ENCODE measurements at places on chromosomes 3 and 15.

- no peak for DNase-seq
Observed at GRCh38 chr3:31364188-31364587, 168.5 kb upstream of the STT3B start.

DNA sequence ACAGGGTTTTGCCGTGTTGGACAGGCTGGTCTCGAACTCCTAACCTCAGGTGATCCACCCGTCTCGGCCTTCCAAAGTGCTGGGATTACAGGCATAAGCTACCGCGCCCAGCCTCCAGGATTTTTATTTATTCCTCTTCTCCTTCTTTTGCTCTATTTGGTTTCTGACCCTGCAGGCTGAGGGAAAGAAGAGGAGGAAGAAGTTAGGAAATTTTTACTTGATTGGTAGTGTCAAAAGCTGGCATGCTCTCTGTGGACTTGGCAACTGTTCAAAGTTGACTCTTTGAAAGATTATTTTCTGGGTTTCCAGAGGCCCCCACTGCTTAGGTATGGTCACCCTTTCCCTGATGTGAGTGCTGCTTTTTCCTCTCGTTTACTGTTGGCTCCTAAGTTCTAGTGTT is 372.2 kb downstream of the DIPK2A start:
- DNase-seq = no peak

GRCh38 chr3:190676481-190676880 is 162.6 kb downstream of the IL1RAP start:
- DNase-seq = no peak

GRCh38 chr3:28940530-28940929 is 340.3 kb upstream of the RBMS3 start:
- DNase-seq = no peak

DNA sequence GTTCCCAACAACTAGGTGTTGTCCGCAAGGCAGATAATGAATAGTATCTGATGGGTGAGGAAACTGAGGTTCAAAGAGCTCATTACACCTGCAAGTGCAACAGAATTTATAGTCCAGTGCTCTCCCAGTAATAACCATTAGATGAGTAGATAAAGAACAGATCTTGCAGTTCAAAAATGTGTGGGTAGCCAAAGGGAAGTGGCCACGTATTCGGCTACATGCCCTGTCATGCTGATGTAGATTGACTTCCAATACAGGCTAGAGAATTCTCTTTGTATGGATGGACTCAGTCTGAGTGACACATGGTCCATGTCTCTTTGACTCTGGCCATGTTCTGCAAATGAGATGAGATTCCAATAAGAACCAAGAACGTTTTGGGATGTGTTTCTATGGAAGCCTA is 187.9 kb upstream of the LPP start:
- no peak for DNase-seq

DNA sequence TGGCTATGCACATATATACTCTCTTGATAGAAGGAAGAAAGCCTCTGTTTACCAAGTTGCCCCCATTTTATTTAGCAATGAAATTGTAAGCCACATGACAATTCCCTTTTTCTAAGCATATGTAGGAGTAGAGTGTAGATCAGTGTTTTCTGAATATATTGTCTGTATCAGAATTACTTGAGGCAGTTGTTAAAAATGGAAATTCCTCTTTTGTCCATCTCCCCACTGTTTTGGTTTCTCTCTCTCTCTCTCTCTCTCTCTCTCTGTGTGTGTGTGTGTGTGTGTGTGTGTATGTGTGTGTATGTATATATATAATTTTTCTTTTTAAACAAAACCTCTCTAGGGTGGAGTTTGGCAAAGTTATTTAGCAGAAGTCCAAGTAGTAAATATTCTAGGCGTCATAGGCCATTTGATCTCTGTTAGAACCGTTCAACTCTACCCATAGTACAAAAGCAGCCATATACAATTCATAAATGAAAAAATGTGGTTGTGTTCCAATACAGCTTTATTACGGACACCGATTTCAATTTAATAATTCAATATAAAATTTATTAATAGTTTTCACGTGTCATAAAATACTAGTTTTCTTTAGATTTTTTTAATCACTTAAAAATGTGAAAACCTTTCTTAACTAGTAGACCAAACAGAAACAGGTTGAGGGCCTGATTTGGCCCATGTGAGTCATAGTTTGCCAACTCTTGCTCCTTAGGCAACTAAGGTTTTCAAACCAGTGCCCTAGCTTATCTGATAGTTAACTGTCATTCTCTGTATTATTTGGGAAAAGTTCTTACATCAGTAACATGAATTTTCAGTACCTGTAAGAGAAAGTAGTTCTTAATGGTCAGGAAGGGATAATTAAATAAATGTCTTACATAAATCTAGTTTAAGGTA is 39.8 kb downstream of the UBE2E1 start:
- no peak for DNase-seq

GRCh38 chr15:32029862-32030781 is at the start of gene CHRNA7:
CHRNA7 (plus strand) TSS chr15:32030515; CDS start chr15:32030595, 80 bp downstream.
- DNase-seq = peak; percentile 86

- DNase-seq = no peak
Observed at GRCh38 chr3:44098656-44099415, 142.8 kb upstream of the TOPAZ1 start.

GRCh38 chr3:128412180-128413002 is 54.3 kb downstream of the DNAJB8 start:
- DNase-seq = no peak

- no peak for DNase-seq
Observed at GRCh38 chr3:45657853-45658252, 31.3 kb upstream of the SACM1L start.

DNA sequence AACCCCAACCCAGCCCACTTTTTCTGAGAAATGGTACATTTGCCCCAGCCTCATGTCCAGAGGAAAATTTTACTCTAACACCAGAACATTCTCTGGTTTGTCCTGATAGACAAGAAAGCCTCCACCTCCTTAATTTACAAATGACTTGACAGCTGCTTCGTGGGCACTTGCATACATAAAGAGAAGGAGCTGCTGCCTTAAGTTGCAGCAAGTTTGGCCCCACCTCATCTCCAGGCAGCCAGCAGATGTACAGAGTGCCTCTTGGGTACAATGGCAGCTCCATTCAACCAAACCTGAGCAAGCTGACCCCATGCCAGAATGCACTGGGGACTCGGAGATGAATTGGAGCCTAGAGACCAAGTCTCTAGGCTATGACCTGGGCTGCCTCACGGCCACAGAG is 6.2 kb upstream of the H1-8 start:
- no peak for DNase-seq

DNA sequence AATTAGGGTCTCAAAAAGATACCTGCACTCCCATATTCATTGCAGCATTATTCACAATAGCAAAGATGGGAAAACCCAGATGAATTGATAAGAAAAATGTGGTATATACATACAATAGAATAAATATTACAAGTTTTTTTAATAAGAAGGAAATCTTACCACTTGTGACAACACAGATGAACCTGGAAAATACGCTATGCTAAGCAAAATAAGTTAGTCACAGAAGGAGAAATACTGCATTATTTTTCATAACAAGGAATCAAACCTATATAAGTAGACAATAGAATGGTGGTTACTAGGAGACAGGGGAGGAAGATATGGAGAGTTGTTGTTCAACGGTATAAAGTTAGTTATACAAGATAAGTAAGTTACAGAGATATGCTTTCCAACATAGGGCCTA is 130.0 kb downstream of the GSK3B start:
- DNase-seq = no peak

DNA sequence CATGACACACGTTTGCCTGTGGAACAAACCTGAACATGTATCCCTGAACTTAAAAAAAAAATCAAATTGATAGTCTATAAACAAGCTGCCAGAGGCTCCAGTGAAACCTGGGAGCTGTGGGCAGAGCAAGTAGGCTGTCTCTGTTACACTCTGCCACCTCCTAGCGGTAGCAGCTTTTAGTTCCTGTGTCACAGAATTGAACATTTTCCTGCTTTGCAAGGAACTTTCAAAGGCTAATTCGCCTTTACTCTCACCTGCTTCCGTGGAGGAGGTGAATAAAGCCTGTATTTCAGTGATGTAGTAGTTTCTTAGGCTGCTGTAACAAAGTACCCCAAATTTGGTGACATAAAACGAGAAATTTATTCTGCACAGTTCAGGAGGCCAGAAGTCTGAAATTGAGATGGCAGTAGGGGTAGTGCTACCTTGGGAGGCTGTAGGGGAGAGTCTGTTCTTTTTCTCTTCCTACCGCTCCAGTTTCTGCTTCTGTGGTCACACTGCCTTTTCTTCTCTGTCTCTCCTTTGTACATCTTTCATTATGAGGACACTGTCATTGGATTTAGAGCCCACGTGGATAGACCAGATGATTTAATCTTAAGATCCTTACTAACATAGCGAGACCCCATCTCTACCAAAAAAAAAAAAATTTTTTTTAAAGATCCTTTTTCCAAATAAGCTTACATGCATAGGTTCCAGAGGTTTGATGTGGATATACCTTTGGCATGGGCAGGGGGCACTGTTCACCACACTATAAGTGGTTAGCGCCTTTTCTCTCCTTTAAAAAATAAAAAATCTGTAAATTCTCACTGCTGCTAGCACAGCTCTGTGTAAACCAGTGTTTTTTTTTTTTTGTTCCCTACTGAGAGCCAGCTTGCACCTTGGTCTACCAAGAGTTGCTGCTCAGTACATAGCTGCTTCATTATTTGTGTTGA is 25.3 kb downstream of the FBXO22 start:
- DNase-seq = no peak

- no peak for DNase-seq
Observed at GRCh38 chr15:88894819-88895767, at the start of gene HAPLN3. HAPLN3 (minus strand) TSS chr15:88895544; CDS start chr15:88887298, 8,246 bp downstream.

DNA sequence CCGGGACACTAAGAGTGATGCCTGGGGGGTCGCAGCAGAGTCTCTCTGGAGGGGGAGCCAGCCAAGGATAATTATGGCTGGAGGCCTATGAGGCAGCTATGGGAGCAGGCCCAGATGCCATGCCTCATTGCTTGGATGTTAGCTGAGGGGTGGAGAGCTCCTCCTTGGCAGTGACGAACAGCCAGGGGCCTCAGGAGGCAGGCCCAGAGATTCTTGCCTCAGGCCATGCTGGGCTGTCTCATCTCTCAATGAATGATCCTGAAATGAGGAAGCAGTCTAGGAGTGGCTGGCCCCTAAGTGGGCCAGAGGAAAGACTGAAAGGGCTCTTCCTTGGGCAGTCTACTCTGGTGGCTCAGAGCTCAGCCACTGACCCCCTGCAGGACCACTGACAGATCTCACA is 21.3 kb downstream of the KIF9 start:
- DNase-seq = no peak

GRCh38 chr3:109018828-109019227 is 65.1 kb upstream of the GUCA1C start:
- no peak for DNase-seq

DNA sequence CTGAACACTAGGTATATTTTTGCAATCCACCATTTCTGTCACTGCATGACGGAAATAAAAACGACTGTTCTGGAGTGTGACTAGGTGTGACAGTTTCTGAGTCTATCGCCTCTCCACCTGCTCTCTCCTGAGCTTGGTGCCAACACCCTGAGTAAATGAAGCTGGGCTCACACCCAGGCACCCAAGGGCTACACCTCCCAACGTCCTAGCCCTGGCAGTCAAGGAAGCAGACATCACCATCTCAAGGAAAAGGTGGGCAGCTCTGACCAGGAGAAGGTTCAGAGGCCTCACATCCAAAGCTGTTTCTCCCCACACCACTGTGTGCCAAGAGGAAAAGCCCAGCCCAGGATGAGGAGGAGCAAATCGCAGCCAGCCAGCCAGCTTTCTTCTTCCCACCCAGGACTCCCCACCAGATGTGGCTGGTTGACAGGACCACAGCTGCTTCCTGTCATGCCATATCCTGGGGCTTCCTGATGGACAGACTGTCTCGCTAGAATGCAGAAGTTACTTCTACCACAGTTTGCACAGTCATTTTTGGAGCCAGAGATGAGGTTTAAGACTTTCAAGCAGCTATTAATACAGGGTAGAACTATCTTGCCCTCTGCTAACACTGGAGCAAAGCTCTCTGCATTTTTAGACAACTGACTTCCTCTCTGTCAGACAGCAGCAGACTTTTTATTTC is 3.3 kb downstream of the SCAMP2 start:
- DNase-seq = no peak

- no peak for DNase-seq
Observed at GRCh38 chr15:51870774-51871173, 41.3 kb downstream of the TMOD3 start.

GRCh38 chr15:93035953-93036810 is 52.8 kb downstream of the RGMA start:
- no peak for DNase-seq

DNA sequence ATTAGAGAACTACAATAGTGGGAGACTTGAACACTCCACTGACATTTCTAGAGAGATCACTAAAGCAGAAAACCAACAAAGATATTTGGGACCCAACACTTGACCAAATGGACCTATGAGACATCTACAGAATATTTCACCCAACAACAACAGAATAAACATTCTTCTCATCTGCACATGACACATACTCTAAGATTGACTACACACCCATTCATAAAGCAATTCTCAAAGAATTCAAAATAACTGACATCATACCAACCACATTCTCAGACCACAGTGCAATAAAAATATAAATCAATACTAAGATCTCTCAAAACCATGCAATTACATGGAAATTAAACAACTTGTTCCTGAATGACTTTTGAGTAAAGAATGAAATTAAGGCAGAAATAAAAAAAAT is 473.7 kb downstream of the LPP start:
- no peak for DNase-seq

GRCh38 chr3:71310359-71310979 is 273.1 kb downstream of the FOXP1 start:
- no peak for DNase-seq

DNA sequence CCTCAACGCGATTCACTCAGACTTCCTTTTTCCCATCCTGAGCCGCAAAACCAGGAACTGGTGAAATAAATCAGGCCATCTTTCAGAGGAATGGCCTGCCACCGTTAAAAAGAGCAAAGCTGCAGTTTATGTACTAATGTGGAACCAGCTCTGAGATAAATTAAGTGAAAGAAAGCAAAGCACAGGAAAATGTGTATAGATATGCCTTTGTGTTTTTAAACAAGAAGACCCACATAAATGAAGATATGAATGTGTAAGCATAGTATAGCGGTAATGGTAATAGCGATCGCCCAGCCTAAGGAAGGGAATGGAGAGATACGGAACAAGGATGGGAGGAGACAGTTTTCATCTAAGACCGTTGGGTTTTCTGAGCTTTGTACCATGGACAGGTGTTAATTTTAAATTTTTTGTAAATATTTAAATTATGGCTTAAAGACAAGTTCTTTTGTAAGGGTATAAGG is 30.8 kb upstream of the RPN1 start:
- no peak for DNase-seq

- DNase-seq = no peak
Observed at GRCh38 chr3:144816323-144816722, 844.7 kb downstream of the DIPK2A start.

DNA sequence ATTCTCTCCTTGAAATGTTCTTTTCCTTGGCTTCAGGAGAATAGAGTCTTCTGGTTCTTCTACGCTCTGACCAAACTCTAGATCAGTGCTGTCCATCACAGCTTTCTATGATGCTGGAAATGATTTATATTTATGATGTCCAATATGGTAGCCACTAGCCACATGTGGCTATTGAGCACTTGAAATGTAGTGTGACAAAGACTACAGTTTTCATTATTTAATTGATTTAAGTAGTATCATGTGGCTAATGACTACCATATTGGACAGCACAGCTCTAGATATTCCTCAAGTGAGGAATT is 2.9 kb downstream of the LNP1 start:
- no peak for DNase-seq

- no peak for DNase-seq
Observed at GRCh38 chr3:90007778-90008499, 900.5 kb downstream of the EPHA3 start.

GRCh38 chr3:107969994-107970819 is 120.6 kb downstream of the CD47 start:
- no peak for DNase-seq

Measured in type B pancreatic cell (in vitro differentiated cells).